Smooth muscle cell of the pulmonary artery (primary cell): ENCODE measurements at places on chromosomes 16 and 17. TPM values are rescaled to one million over a fixed set of nuclear protein-coding genes. Genes with fewer than 3 reads are reported as not detected.

TAT gene
- not detected in 2 replicates for total RNA-seq

CRYBA1 gene
- not detected in 2 replicates for total RNA-seq

TEKT1 gene
- total RNA-seq: not detected in 2 replicates

PABPN1L gene
- total RNA-seq: not detected in 2 replicates

KRTAP9-8 gene
- not detected in 2 replicates for total RNA-seq

PIGL gene
- 12.6 and 17.8 TPM in 2 replicates for total RNA-seq

FOXO3B gene
- 4.5 and 7.0 TPM in 2 replicates for total RNA-seq

CSH1 gene
- not detected in 2 replicates for total RNA-seq

ST3GAL2 gene
- 33.1 and 38.9 TPM in 2 replicates for total RNA-seq

MPV17L gene
- 0.78 and 2.1 TPM in 2 replicates for total RNA-seq

CACNA1H gene
- 12.6 and 17.0 TPM in 2 replicates for total RNA-seq

PDF gene
- 10.5 and 15.3 TPM in 2 replicates for total RNA-seq

ZSCAN10 gene
- not detected in 2 replicates for total RNA-seq

FBXO39 gene
- 0.07 and 0.26 TPM in 2 replicates for total RNA-seq

HS3ST3B1 gene
- total RNA-seq: 0.23 and 0.46 TPM in 2 replicates

OMG gene
- total RNA-seq: 0.26 and 0.30 TPM in 2 replicates

ADAD2 gene
- not detected in 2 replicates for total RNA-seq

TNFRSF17 gene
- 0.10 TPM in 1 of 2 replicates, not detected in the other for total RNA-seq

SEPTIN1 gene
- total RNA-seq: 0.13 and 0.17 TPM in 2 replicates

EFTUD2 gene
- total RNA-seq: 96.8 and 104 TPM in 2 replicates

MGAT5B gene
- 0.10 and 0.33 TPM in 2 replicates for total RNA-seq

TRAPPC1 gene
- total RNA-seq: 79.2 and 80.7 TPM in 2 replicates

TNFSF13 gene
- 1.4 and 2.4 TPM in 2 replicates for total RNA-seq

LIMD2 gene
- total RNA-seq: 4.9 and 9.0 TPM in 2 replicates

TBC1D3C gene
- total RNA-seq: 0.39 TPM in 1 of 2 replicates, not detected in the other

PERCC1 gene
- total RNA-seq: not detected in 2 replicates

TOP2A gene
- 8.0 and 37.4 TPM in 2 replicates for total RNA-seq

HGS gene
- total RNA-seq: 75.7 and 112 TPM in 2 replicates

CORO6 gene
- total RNA-seq: 3.8 and 4.9 TPM in 2 replicates

MYH11 gene
- total RNA-seq: 0.59 and 1.2 TPM in 2 replicates

GAST gene
- not detected in 2 replicates for total RNA-seq

KRT23 gene
- not detected in 2 replicates for total RNA-seq

EPX gene
- not detected in 2 replicates for total RNA-seq

CD300A gene
- not detected in 2 replicates for total RNA-seq

ZNF624 gene
- total RNA-seq: 4.4 and 5.2 TPM in 2 replicates
